ENCODE measurements at places on chromosomes 3 and 15.

DNA sequence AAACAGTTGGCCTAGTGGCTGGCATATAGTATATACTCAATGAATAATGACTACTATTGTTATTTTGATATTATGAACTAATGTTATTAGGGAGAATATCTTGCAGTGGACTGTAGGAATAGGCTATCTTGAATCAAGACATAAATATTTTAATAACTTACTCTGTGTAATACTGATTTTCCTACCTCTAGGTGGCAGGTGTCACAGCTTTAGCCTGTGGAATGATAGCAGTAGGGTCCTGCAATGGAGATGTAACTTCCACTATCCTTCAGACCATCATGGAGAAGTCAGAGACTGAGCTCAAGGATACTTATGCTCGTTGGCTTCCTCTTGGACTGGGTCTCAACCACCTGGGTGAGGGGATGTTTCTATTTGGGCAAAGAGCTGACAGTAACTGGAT, 6.5 kb downstream of the PSMD2 start:
- DNase-seq = no peak

GRCh38 chr3:2711081-2711480, 399.1 kb downstream of the IL5RA start:
- no peak for DNase-seq

DNA sequence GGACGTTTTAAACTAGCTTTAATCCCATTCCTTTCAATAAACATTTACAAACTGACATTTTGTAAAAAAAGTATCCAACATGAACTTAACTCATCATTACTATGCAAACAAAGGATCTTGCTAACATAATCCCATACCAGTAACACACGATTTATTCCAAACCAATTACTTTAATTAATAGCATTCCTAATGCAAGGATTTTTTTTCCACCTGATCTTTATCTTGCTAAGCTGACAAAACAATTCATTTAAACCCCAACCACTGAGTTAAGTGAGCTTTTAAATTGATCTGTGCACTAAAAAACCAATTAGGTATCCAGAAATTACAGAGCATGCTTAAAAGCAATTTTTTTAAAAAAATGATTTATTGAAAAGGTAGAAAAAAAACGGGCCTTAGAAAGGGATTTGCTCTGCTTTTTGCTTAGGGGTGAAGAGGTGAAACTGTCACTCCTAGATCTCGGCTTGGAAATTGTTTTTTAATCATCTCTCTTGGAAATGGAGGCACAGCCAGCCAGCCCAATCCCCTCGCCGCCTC, 1.2 kb downstream of the SH3BP5 start:
- DNase-seq = no peak

DNA sequence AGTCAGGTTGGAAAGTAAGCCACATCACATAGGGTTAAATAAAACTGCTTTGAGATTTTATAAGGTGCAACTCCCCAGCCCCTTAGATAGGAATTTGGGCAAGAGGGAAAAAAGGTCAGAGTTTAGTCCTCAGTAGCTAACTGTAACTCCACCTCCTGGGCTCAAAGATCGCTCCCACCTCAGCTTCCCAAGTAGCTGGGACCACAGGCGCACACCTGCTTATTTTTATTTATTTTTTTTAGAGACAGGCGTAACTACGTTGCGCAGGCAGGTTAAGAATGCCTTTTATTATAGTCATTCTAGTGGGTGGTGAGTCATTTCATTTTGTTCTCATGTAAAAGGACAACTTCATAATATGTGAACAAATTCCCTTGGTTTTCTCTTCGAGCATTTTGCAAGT, 14.7 kb downstream of the TM2D3 start:
- no peak for DNase-seq

DNA sequence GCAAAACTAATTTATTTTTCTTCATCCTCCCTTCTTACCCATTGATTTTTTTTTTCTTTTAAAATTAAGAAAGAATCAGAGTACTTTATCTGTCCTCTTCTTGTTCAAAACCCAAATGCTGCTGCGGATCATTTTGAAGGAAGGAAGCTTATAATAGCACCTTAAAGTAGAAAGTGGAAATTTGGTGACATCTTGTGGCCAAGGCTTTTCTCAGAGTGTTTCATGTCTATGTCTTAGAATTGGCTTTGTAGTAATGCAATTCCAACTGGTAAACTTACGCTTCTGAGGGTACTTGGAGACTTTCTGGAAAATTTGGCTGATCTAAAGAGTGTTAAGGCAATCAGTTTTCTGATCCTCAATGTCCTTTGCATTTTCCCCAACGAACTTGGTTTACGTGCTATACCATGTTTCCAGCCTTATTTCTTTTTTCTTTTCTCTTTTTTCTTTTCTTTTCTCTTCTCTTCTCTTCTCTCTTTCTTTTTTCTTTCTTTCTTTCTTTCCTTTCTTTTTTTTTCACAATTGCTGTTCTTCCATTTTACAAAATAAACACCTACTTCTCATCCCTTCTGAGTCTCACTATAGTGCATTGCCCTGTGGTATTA, 30.7 kb downstream of the C3orf38 start:
- no peak for DNase-seq

GRCh38 chr3:23129817-23130216, 73.3 kb upstream of the UBE2E2 start:
- DNase-seq = no peak

- no peak for DNase-seq
Measured at GRCh38 chr3:45580112-45580765, 14.3 kb upstream of the LIMD1 start.

- DNase-seq = no peak
Measured at GRCh38 chr15:101389362-101389761, 94.3 kb upstream of the SNRPA1 start.

DNA sequence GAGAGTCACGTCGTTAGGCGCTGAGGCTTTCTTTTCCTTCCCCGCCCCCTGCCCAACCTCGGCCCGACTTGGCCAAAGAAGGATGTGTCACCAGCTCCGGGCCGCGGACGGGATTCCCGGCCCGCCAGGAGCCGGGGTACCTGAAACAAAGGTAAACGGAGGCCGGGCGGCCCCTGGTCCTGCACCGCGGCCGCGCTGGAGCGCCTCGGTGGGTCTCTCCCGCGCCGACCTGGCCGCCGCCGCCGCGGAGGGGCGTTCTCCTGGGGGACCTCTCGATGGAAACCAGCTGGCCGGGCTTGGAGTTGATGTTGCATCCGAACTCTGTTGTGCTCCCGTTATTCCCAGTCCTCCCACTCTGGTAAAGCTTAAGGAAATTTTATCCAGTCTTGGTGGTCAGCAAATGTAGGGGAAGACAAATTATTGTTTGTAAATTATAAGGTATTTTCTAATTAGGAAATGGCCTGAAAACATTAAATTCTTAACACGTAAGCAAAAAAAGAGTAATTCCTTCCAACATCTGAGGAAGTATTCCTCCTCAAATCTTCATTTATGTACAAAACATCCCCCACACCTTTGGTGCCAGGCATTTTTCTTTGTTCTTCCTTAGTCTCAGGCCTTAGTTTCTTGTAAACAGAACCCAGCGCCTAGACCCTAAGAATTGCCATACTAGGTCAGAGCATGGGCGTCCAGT, 888 bp downstream of the PPP2R3A start:
- no peak for DNase-seq

Data from CD4-positive, alpha-beta T cell treated with Interleukin-1 beta for 1 hour (primary cell).